ENCODE measurements at places on chromosomes 16 and 17.

GRCh38 chr17:72921347-72922054 is 171.0 kb downstream of the SLC39A11 start:
- no peak for DNase-seq

DNA sequence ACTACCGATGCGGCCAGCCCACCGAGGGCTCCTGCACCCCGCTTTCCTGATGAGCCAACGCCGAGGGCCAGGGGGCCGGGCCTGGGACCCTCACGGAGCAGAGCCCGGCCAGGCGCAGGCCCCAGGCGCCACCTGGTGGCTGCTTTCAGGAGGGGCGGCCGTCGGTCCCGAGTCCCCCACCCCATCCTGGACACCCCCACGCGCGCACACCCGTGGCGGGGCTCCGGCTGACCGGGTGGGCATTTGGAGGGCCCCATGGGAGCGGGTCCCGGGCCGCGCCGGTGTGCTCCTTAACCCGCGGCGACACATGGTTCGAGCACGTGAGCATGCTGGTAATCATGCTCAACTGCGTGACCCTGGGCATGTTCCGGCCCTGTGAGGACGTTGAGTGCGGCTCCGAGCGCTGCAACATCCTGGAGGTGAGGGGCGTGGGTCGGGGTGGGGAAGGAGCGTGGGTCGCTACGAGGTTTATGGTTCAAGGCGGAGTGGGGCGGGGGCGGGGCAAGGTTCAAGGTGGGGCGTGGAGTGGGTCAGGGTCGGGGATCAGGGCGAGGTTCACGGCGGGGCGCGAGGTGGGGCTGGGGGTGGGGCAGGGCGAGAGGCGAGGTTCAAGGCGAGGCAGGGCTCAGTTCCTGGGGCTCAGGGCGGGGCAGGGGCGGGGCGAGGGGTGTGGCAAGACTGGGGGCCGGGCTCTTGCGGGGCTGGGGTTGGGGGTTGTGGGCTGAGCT is 30.2 kb downstream of the TPSG1 start:
- DNase-seq, result no peak

GRCh38 chr17:12328204-12328603 is 307.5 kb downstream of the MAP2K4 start:
- DNase-seq, result no peak

GRCh38 chr17:37888881-37889280 is 35.3 kb upstream of the TBC1D3K start:
- DNase-seq, result no peak

Measured in NB4 (cell line).